CD4-positive, alpha-beta T cell treated with Interleukin-15 for 4 hours (primary cell): ENCODE measurements at places on chromosomes 3 and 15.
A peak's percentile ranks its signal among the peaks of the same experiment; 100 is the strongest.

- DNase-seq = no peak
Measured at GRCh38 chr15:70870051-70870450, 16.1 kb upstream of the LARP6 start.

- DNase-seq = no peak
Measured at GRCh38 chr3:31456373-31456772, 76.4 kb upstream of the STT3B start.

DNA sequence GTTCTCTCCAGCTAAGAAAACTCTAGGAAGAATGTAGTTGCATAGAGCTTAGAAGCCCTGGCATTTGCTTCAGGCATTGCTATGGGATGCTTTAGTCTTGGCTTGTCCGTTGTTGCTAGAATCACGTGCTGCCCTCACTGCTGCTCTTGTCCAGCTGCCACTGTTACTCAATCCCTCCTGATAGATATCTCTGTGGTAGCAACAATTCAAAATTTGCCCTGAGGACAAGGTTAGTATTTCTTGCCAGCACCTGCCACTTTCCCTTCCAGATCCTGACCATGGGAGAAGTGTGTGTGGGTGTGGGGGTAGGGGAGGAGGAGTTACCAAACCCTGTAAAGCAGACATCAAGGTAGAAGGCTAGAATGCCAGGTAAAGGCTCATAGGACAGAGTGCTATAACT, 113.8 kb downstream of the PPM1L start:
- no peak for DNase-seq

GRCh38 chr3:11161666-11162065, 7.4 kb downstream of the HRH1 start:
- no peak for DNase-seq

GRCh38 chr3:66998904-66999235, 763 bp downstream of the KBTBD8 start:
- no peak for DNase-seq

DNA sequence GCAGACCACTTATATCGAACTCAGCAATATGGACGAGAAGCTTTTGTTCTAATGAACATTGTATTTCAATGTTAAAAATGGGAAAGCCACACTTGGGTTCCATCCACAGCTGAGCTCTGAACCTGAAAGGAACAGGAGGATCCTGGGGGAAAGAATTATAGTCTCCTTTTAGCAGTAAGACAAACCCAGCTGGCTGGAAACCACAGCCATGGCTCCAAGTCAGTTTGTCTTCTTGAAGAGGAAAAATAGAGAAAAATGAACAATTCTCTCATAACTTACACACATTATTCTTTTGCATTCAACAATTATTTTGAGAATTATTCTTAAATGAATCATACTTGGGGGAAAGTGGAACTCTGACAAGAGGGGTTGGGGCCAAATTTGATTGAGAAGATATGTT, 149.2 kb upstream of the VEPH1 start:
- no peak for DNase-seq

DNA sequence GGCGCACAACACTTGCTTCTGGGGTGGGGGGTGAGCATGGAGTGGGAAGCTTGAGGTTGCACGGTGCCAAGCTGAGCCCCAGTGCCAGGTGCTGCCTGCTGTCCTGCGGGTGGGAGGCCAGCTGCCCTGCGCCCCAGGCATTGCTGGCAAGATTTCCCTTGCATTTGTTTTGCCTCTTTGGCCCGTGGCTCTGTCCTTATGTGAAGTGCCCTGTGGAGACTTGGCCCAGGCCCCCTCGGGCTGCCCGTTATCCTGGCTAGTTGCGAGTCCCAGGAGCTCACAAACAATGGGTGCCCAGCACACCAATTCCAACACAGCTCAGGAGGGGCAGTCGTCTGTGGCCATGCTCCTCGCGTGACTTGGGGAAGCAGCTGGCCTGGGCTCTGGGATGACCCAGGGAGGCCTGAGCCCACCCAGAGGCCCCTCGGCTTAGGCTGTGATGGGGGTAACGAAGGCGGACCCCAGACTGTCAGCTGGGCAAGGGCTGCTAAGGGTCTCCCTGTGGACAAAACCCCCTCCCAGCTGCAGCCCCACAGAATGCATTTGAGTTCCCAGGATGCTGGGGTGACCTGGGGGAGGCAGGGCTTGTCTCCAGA, 5.9 kb downstream of the C3orf22 start:
- no peak for DNase-seq

DNA sequence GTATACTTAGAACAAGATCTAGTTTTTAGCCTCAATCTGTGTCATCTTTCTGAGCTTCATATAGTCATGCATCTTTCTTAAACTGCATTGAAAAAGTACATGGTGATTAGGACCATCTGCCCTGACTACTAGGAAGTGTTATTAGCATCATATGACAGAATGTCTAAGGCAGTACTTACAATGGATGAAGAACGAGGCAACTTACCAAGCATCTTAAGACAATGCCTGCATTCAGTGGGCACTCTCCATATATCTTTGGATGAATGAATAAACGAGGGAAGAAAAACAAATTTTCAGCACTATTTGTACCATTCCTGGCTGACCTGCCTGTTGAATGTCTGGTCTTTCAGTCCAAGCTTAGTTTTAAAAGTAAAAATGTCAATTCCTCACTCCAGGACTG, 185.4 kb upstream of the EPHA3 start:
- DNase-seq = no peak

DNA sequence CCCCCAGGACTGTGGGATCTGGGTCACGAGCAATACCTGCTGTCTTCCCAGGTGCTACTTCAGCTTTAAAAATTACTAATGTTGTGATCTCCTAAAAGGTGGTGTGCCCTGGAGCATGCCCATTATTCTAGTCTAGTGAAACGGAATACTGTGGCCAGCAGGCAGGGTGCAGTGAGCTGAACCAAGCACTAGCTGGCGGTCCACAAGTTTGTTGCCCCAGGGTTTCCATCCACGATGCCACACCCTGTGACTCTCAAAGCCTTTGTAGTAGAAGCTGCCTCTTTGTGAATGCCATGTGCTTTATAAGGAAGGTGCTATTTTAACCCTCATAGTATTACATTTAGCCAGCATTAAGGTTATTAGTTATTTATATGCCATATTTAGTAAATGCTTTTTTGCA, 49.1 kb downstream of the PXYLP1 start:
- no peak for DNase-seq

- DNase-seq = peak; percentile 94
Measured at GRCh38 chr3:46065294-46065705, 38.0 kb upstream of the XCR1 start.

DNA sequence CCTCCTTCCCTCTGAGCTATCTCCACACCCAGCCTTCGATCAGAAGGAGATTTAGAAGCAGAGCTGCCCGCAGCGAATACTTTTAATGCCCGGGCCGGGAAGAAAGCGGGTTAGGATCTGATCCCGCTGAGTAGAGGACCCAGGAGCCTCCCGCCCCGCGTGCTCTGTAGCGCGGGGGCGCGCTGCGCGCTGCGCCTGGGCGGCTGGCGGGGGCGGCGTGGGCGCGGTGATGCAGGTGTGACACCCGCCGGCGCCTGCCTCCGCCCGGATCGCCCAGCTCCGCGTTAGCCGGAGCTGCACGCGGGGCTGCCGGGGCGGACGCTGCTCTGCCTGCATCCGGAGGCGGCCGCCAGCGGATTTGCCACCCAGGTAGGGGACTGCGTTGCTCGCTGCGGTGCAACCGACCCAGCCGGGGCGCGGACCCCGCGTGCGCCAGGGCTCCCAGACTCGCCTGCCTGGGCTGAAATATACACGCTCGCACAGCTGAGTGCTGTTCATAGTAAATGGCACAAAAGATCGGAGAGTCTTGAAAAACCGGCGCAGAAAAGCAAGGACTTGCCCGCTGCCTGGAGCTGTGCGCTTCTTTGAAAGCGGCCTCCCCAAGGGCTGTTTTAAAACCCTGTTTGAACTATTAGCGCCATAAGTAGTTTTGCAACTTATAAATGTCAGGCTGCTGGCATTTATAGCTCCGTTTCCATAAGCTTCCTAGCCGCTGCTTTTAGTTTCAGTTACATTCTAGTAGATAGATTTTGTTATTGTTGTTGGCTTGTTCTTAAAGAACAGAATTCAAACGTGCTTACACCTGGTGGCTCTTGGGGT, at the start of gene SV2B:
TSS of gene SV2B (plus strand) at position 263 of the 819 bp plus-strand sequence. CDS start 126,007 bp downstream, outside the sequence.
- DNase-seq = peak; percentile 7

GRCh38 chr3:33659856-33660434, 58.1 kb downstream of the CLASP2 start:
- no peak for DNase-seq

- no peak for DNase-seq
Measured at GRCh38 chr3:170163956-170164645, 17.4 kb downstream of the PHC3 start.

GRCh38 chr3:181935915-181936314, 224.2 kb downstream of the SOX2 start:
- no peak for DNase-seq

DNA sequence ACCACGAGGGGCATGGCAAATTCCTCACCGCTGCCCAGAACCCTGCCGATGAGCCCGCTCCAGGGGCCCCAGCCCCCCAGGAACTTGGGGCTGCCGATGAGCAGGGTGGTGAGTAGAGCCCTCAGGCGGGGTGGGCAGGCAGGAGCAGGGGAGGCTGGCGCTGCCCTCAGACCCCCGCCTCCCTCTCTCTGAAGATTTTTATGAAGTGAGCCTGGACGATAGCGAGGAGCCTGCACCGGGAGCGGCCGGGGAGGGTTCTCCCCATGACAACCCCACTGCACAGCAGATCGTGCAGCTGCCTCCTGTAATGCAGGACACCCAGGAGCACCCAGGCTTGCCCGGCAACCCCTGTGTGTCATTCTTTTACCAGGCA, 56.7 kb upstream of the UBE2Q2 start:
- DNase-seq = no peak

DNA sequence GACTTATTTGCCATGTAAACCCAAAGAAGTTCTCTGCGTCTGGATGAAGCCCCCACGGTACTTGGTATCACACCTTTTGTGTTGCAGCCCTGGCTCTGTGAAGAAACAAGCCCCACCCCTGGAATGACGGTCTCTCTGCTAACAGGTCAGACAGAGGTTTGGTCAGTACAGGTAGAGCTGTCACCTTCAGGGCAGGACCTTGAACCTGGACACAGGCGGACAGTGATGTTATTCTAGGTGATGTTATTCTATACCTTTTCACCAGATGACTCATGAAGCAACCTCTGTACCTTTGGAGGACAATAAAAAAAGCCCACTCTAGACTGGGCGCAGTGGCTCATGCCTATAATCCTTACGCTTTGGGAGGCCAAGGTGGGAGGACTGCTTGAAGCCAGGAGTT, 11.0 kb upstream of the GMPPB start:
- no peak for DNase-seq

DNA sequence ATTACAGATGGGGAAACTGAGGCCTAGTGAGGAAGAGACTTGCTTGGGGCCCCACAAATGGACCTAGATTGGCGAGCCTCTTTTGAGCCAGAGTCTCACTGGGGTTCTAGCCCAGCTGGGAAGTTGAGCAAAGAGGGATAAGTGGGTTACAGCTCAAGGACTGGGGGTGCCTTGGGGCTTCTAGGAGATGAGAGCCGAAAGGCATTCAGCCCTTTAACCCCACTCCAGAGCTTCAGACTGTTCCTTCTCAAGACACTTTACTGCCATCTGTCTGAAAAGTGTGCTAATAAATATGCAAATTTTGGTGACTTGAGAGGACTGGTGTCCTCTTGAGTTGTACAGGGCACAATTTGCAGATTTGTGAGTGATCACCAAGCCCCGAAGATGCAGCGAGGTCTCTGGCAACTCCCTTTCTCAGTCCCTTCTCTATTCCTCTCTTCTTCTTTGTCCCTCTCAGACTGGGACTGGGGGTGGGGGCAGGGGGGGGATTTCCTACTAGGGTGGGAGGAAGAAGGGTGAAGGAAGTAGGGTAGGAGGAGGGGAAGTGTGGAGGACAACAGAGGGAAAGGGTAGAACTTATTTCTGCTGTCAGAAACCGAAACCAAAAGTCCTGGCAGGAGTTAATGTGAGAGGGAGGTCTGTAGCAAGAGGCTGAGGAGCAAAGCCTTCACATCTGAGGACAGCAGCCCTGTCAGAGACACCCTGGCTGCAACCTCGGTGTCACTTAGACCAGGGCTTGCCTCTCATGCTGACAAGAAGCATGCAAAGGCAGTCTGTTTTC, 16.2 kb upstream of the ANKDD1A start:
- DNase-seq = peak; percentile 64

GRCh38 chr3:43526956-43527355, 94.9 kb downstream of the ANO10 start:
- no peak for DNase-seq

- no peak for DNase-seq
Measured at GRCh38 chr3:101255441-101255840, 64.9 kb downstream of the IMPG2 start.

DNA sequence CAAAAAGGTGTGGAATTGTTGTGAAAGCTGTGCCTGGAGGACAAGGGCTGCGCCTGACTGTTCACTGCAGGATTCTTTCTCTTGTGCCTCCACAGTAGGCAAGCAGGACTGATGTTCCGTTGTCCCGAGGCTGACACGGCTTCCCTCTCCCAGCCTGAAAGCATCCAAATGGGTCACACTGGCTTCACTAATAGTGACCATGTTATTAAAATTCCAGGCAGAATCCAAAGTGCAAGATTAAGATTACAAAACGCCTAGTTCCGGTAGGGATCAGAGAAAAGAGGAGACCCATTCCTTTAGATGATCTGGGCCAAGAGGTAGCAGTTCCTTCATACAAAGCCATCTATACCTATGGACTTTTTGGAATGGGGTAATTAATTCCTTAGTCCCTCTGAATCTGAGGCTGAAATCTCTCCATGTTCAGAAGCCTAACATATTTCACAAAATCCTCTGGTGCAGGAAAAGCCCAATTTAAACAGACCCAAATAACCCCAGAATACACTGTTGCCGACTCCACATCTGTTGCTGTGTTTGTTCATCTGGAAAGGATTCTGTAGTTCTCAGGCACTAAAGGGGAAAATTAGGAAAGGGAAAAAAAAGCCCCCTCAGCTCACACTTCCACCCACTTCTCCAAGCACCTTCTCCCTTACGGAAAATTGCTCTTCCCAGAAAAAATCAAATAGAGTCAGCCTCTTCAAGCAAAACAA, 145.9 kb downstream of the RORA start:
- no peak for DNase-seq

GRCh38 chr3:114741066-114741465, 406.0 kb downstream of the ZBTB20 start:
- no peak for DNase-seq

DNA sequence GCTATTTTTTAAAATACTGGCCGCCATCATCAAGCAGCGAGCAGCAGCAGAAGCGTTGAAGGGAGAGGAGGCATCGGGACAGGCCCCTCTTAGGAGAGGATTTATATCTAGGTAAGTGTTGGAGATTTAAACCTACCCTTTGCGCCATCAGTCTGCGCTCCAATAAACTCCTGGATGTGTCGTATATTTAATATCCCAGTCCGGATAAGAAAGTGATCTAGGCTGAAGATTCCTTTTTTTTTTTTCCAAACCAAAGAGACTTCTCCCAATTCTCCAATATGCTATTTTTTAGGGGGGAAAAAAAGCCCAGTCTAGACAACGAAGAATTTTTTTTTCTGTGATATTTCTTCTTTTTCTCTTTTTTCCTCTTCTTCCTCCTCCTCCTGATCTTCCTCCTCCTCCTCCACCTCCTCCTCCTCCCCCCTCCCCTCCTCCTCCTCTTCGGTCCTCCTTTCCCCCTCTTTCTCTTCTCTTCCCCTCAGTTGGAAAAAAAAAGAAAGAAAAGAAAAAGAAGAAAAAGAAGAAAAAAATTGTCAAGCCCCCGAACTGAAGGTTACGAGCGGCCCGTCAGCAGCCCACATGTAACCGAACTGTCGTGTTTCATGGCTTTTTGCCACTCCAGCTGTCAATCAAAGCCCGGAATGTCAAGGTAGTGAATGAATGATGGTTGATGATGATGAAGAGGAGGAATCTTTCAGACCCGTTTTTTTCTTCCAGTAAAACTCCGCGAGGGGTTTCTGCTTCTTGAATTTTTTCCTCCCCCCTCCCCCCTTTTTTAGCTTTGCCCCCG, 835 bp downstream of the MEIS2 start:
- DNase-seq = no peak

GRCh38 chr3:17233398-17233800, 348.6 kb downstream of the PLCL2 start:
- DNase-seq = peak; percentile 77
